ENCODE measurements at places on chromosomes 7 and 10.

DNA sequence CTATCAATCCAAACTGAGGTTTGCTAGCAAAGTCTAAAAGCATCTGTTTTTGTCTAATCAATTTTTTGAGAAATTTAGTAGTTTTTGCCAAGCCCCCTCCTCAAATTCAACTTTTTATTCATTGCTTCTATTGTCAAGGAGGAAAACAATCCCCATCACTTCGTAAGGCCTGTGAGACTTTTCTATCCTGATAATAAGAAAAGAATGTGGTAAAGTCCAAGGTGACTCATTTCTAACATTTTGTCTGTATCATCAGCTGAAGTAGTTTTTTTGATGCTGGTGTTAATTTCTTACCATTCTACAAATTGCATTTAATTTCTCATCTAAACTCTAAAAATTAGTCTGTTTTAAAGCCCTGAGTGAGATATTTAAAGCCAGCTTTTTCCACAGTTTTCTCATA lies 11.7 kb downstream of the ANK3 start:
- DNase-seq, result no peak

GRCh38 chr7:135745703-135746312 lies 2.8 kb downstream of the FAM180A start:
- DNase-seq, result no peak

- no peak for DNase-seq
Observed at GRCh38 chr10:15681076-15681475, 38.6 kb downstream of the ITGA8 start.

GRCh38 chr10:78335691-78336401 lies 302.2 kb downstream of the RPS24 start:
- DNase-seq, result no peak

GRCh38 chr10:74035303-74035702 lies 37.4 kb downstream of the VCL start:
- no peak for DNase-seq

- DNase-seq, result no peak
Observed at GRCh38 chr10:119140603-119141245, 24.8 kb downstream of the SFXN4 start.

- no peak for DNase-seq
Observed at GRCh38 chr10:59793919-59794318, 40.7 kb upstream of the MRLN start.

- no peak for DNase-seq
Observed at GRCh38 chr10:18658271-18659124, 733 bp upstream of the ARL5B start.

- no peak for DNase-seq
Observed at GRCh38 chr10:29980084-29980483, 79.3 kb downstream of the JCAD start.

DNA sequence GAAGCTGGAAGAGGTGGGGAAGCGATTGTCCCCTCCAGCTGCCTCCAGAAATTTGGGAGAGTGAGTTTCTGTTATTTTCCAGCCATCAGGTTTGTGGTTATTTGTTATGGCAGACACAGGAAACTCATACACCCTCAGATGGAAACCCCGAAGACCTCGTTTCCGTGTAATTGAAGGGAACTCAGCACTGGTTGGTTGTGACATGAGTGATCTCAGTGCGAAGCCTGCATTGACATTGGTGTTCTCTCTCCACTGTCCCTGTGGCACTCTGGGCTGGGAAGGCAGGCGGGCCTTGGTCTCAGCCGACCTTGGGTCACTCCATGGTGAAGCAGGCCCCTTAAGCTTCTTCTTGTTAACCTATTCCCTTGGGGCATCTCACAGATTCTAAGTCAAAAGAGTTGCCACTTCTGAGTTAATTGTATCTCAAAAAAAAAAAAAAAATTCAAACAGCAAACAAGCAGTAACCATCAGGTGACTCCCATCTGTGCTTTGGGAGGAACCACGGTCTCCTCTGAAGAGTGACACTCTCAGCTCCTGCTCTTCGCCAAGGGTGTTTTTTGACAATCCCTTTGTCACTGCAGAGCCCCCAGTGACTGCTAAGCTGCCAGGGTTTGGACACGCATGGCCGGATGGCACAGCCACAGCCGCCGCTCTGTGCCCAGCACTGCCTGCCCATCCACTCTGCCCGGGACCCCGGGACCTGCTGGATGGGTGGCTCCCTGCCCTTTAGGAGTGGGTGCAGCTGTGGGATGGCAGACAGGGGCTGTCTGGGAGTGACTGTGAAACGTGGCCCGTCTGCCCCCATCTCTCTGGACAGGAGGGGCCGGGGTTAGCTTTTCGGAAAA lies 233.6 kb downstream of the PRPF18 start:
- DNase-seq, result no peak

DNA sequence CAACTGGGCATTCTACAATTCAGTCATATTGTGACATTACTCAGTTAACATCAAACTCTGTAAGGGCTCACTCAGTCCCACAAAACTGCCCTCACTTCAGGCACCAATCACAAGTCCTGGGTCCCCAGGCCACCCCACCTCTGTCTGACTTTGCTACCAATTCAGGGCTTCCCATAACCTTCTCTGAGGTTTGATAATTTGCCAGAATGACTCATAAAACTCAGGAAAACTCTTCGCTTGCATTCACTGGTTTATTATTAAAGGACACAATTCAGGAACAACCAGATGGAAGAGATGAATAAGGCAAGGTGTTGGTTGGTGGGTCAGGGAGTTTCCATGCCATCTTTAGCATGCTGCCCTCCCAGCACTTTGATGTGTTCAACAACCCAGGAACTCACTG lies 41.3 kb downstream of the AVL9 start:
- no peak for DNase-seq

DNA sequence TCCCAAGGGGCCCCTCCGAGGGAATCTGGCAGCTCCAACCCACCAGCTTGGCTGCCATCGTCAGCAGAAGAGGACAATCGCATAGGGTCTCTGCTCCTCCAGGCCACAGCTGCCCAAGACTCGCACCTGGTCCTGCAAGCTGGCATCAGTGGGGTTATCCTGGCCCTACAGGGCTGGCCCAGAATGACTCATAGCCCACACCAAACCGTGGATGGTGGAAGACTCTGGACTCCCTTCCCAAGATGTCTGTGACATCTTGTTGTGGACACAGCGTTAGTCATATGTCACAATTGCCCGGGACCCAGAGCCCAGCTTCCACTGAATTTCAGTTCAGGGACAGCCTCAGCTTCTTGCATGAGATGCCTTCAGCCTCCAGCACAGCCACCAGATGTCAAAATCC lies 91.5 kb upstream of the CUX1 start:
- no peak for DNase-seq

GRCh38 chr10:47366731-47367460 lies 17.2 kb downstream of the ZNF488 start:
- DNase-seq, result no peak

- no peak for DNase-seq
Observed at GRCh38 chr7:29977886-29978651, 11.5 kb downstream of the SCRN1 start.

GRCh38 chr7:128352153-128352537 lies 8.4 kb upstream of the RBM28 start:
- DNase-seq, result no peak

DNA sequence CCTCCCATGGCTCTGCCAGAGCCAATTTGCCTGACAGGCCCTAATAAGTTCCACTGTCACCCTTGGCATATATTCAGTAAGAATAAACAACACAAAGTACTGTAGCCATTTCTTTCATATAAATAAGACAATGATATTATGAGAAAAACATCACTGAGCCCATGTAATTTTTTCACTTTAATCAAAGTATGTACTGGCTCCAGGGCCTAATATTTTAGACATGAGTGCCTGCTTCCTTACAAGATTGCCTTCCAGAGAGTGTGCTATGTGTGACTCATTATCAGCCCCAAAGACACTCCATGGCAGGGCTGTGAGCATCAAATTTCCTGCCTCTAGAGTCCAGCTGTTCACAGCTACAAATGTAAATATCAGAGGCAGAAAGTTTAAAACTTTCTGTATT lies 297.6 kb downstream of the LHFPL3 start:
- no peak for DNase-seq

DNA sequence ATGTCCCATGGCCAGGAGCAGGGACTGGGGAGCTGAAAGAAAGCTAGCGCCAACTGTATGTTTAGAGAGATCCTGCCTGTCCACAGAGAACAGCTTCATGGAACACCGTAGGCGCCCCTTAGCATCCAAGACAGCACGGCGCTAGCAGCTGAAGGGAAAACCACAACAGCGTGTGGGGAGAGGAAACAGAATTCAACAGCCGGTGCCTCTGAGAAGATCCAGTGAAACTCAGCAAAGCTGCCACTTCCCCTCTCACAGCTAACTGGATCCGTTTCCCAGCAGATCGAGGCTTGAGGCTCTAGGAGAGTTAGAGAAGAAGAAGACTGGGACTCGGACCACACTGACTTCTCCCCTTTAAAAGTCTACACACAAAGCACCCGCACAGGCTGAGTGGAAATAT lies 145.0 kb downstream of the MAD1L1 start:
- DNase-seq, result no peak

GRCh38 chr7:56174875-56175760 lies 58.9 kb upstream of the NUPR2 start:
- no peak for DNase-seq

- no peak for DNase-seq
Observed at GRCh38 chr10:113305871-113306270, 247.0 kb upstream of the HABP2 start.

DNA sequence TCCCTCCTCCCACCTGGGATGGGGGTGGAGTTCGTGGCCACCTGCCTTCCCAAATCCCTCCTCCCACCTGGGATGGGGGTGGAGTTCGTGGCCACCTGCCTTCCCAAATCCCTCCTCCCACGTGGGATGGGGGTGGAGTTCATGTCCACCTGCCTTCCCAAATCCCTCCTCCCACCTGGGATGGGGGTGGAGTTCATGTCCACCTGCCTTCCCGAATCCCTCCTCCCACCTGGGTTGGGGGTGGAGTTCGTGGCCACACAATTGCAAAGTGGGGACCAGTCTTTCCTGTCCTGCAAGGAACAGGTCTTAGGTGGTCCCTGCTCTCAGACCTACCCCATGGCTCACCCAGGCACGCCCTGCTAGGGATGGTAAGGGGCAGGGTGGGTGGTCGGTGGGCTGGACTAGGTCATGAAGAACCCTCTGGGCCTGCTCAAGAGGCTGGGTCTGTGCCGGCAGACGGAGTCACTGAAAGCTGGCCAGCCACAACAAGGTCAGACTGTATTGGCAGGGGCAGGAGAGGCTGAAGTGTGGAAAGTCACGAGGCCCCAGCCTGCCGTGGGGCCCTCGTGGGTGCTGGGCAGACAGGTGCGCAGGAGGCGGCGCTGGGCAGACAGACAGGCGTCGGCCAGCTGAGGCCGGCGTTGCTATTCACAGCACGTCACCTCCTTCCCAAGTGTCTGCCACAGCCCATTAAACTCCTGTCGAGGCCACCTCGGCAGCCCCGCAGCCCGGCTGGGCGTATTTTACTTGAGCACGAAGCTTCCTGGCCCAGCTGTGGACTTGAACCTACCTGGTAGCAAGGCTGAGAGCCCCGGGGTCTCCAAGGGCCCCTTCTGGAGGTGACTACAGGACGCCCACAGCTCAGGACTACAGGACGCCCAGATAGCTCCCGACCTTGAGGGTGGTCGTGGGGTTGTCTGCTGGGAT lies 4.1 kb downstream of the KNDC1 start:
- DNase-seq, result no peak

- no peak for DNase-seq
Observed at GRCh38 chr10:53827261-53827660, 973.8 kb downstream of the PCDH15 start.

GRCh38 chr10:123912871-123913270 lies 21.3 kb upstream of the CPXM2 start:
- DNase-seq, result no peak

GRCh38 chr10:121062115-121062514 lies 211.0 kb downstream of the WDR11 start:
- DNase-seq, result no peak

GRCh38 chr7:45089341-45089891 lies 647 bp upstream of the NACAD start:
- DNase-seq, result peak; percentile 31

DNA sequence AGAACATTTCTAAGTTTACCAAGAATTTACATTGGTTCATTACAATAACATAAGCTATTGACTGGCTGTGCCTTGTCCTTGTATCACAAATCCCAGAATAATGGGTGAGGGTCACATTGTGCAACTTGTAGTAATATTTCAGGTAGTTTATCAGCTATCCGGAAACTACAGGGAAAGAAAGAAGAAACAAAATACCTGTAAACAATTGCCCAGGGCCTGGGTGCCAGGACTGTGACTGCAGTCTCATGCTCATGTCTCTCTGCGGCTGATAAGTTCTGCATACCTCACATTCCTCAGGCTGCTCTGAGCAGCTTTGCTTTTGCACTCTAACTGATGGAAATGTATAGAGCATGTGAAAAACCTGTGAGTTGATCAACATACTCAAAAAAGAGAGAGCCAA lies 131.8 kb upstream of the TRIM24 start:
- no peak for DNase-seq

- DNase-seq, result no peak
Observed at GRCh38 chr10:61987951-61988379, 86.5 kb downstream of the ARID5B start.

GRCh38 chr10:16794005-16794404 lies 23.2 kb downstream of the RSU1 start:
- no peak for DNase-seq
